CD4-positive, alpha-beta T cell (primary cell): ENCODE measurements at places on chromosomes 4 and X.

GRCh38 chr4:54929459-54929858, 195.9 kb downstream of the KDR start:
- H3K27me3 ChIP-seq = no peaks in the 10 kb centered on the region
- H3K4me1 ChIP-seq = no peaks in the 10 kb centered on the region
- H3K27ac ChIP-seq = no peak overlapping the region
- H3K4me3 ChIP-seq = no peak overlapping the region

- H3K36me3 ChIP-seq = no peaks in the 10 kb centered on the region
- H3K4me3 ChIP-seq = no peak overlapping the region
- no peaks in the 10 kb centered on the region for H3K27me3 ChIP-seq
Observed at GRCh38 chr4:25509646-25510045, 132.6 kb downstream of the ANAPC4 start.

DNA sequence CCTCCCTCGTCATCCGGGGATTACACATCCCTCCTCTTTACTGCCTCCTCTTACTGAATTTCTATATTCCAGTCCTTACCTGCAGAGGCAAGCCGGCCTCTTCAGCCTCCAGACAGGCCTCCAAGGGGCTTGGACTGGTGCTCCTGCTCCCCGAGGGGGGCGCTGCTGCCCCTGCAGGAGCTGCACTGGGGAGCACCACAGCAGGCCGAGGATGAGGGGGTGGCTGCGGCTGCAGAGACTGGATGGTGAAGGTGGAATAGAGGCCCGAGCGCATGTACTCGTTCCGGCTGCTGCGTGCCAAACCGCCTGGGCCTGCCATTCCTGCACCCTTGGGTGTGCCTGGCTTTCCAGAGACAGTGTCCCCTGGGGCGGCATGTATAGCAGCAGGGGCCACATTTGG, 9.1 kb upstream of the CFP start:
- DNase-seq = no peak
- H3K4me1 ChIP-seq = peaks cover 25% of the 10 kb centered on the region
- H3K36me3 ChIP-seq = peaks cover 63% of the 10 kb centered on the region
- H3K27me3 ChIP-seq = no peaks in the 10 kb centered on the region
- no peak overlapping the region for H3K27ac ChIP-seq
- H3K4me3 ChIP-seq = no peak overlapping the region

GRCh38 chr4:11564021-11564420, 135.3 kb upstream of the HS3ST1 start:
- no peak overlapping the region for H3K27ac ChIP-seq
- DNase-seq = no peak
- H3K27me3 ChIP-seq = no peaks in the 10 kb centered on the region
- no peak overlapping the region for H3K4me3 ChIP-seq
- H3K4me1 ChIP-seq = no peaks in the 10 kb centered on the region

GRCh38 chr4:122000849-122001248, 49.0 kb upstream of the TRPC3 start:
- H3K4me1 ChIP-seq = no peaks in the 10 kb centered on the region
- DNase-seq = no peak
- no peak overlapping the region for H3K27ac ChIP-seq
- peaks cover 7% of the 10 kb centered on the region for H3K27me3 ChIP-seq
- no peaks in the 10 kb centered on the region for H3K36me3 ChIP-seq
- H3K4me3 ChIP-seq = no peak overlapping the region

DNA sequence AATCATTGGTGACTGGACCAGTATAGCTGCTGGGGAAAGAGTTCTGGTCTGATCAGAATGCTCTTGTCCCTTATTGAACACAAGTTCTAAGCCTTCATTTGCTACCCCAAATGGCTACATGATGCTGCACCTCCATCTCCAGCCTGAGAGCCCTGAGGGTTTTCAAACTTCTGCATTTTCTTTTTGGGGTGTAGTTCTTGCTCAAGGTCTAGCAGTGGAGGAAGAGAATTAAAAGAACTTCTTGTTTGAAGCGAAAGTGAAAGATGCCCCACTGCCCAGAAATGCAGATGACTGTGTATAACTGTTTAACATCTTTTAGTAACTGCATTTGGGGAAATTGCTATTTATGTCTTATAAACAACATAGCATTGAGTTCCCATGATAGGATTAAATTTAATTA, 38.5 kb downstream of the LAMTOR3 start:
- H3K4me3 ChIP-seq = no peak overlapping the region
- H3K4me1 ChIP-seq = peaks cover 19% of the 10 kb centered on the region
- H3K27me3 ChIP-seq = no peaks in the 10 kb centered on the region
- peak; percentile 50 for DNase-seq

DNA sequence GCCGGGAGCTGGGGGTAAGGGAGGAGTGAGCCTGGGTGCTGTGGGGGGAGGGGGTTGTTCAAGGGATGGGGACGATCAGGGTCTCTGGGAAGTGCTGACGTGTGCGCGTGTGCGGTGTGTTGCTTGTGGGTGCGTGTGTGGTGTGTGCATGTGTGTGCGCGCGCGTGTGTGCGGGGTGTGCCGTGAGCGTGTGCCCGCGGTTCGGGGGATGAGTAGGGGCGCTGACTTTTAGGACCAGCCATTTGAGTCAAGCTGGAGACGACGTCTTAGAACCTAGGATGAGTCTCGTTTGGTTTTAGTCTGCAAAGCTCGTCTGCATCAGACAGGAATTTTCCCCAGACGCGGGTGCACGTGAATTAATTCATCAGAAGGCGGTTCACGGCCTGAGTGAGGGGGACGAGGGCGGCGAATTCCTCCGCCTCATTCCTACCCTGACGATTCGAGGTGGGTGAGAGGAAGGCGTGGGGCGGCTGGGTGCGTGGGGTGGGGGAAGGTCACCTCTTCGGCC, 950 bp upstream of the TMEM271 start:
- H3K27ac ChIP-seq = no peak overlapping the region
- no peak overlapping the region for H3K4me3 ChIP-seq
- peaks cover 14% of the 10 kb centered on the region for H3K4me1 ChIP-seq

- H3K27me3 ChIP-seq = no peaks in the 10 kb centered on the region
- H3K4me3 ChIP-seq = no peak overlapping the region
- H3K36me3 ChIP-seq = peaks cover 61% of the 10 kb centered on the region
- H3K4me1 ChIP-seq = peaks cover 4% of the 10 kb centered on the region
Observed at GRCh38 chrX:154027986-154028385, 8.3 kb upstream of the IRAK1 start.

- peak overlapping the region; percentile 92 for H3K4me3 ChIP-seq
- no peak for DNase-seq
- no peak overlapping the region for H3K27ac ChIP-seq
- peaks cover 13% of the 10 kb centered on the region for H3K4me1 ChIP-seq
- H3K36me3 ChIP-seq = peaks cover 23% of the 10 kb centered on the region
- H3K27me3 ChIP-seq = no peaks in the 10 kb centered on the region
Observed at GRCh38 chrX:20140420-20140819, 1.2 kb downstream of the EIF1AX start.

GRCh38 chr4:186149872-186150271, 41.5 kb upstream of the CYP4V2 start:
- H3K27me3 ChIP-seq = peaks cover 18% of the 10 kb centered on the region
- peak; percentile 33 for DNase-seq
- H3K4me3 ChIP-seq = no peak overlapping the region
- peaks cover 5% of the 10 kb centered on the region for H3K4me1 ChIP-seq

DNA sequence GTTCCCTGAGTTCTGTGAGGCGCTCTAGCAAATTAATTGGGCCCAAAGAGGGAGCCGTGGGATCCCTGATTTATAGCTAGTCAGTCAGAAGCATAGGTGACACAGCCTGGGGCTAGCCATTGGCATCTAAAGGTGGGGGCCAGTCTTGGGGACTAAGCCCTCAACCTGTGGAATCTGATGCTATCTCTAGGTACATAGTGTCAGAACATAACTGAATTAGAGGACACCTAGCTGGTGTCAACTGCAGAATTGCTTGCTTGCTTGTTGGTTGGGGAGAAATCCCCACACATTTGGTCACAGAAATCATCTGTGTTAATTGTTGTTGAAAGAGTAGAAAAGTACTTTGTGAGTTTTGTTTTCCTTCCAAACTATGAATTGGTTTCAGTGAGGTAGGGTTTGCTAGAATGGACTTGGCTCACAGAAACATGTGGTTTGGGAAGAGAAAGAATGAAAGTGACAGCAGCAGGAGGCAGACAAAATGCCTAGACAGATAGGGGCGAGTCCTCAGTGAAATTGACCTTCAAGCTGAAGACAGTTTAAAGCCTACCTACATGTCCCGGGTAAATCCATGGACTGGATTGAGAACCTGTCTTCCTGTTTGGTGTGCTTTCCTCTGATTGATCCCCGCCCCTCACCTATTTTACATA, 12.8 kb upstream of the GPR82 start:
- no peak overlapping the region for H3K27ac ChIP-seq
- no peak for DNase-seq
- H3K4me3 ChIP-seq = no peak overlapping the region
- H3K27me3 ChIP-seq = no peaks in the 10 kb centered on the region
- peaks cover 8% of the 10 kb centered on the region for H3K4me1 ChIP-seq
